Effector memory CD8-positive, alpha-beta T cell (primary cell): ENCODE measurements at places on chromosomes 12 and 14.
A peak's percentile ranks its signal among the peaks of the same experiment; 100 is the strongest.

- H3K36me3 ChIP-seq = no peaks in the 10 kb centered on the region
- H3K4me1 ChIP-seq = no peaks in the 10 kb centered on the region
- no peak for DNase-seq
- no peaks in the 10 kb centered on the region for H3K27me3 ChIP-seq
Measured at GRCh38 chr12:43655586-43655985, 103.0 kb downstream of the PUS7L start.

DNA sequence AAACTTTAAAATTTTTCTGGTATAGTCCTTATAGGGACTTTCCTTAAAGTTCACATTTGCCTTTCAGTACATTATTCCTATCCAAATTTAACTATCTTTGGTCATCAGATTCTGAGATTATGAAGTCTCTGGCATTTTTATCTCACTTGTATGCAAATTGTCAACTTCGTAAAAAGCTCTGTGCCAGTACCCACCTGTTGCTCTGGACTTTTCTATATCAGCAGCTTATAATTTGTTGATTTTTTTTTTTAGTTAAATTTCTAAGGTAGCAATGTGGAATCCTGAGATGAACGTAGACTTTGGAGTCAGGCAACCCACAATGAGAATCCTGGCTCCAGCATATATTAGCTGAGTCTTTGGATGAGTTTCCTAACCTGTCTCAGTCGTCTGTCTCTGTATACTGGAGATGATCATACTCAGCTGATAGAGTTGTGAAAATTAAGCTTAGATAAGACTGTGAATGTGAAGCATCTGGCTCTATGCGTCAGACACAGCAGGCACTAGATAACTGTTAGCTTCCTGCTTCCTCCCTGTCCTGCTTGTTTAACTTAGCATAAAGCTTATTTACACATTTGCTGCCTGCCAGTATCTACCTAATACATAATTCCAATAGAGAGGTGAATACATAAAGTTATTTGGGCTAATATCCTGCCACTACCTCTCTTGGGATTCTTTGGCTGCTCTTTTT is 59.8 kb downstream of the MARK3 start:
- H3K4me1 ChIP-seq = peaks cover 53% of the 10 kb centered on the region
- no peaks in the 10 kb centered on the region for H3K27me3 ChIP-seq
- H3K27ac ChIP-seq = peak overlapping the region; percentile 81
- H3K36me3 ChIP-seq = peaks cover 21% of the 10 kb centered on the region
- no peak overlapping the region for H3K4me3 ChIP-seq
- no peak for DNase-seq

DNA sequence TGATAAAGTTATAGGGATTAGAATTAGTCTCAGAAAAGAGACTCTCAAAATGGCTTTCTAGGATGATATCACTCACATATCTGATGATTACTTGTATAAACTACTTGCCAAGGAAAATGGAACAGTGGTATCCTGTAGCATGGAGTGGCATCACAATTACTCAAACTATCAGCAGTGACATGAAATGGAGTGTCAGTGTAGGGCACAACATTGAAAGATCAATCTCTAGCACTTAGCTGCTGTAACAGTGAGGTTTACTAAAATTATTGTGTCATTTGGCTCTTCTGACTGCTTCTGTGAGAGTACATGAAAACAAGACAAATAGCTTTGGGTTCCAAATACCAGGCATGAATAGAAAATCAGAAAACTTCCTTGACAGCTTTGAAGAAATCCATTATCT is 6.7 kb upstream of the MAP4K5 start:
- DNase-seq = no peak
- H3K27ac ChIP-seq = no peak overlapping the region
- no peaks in the 10 kb centered on the region for H3K27me3 ChIP-seq
- H3K36me3 ChIP-seq = no peaks in the 10 kb centered on the region
- no peak overlapping the region for H3K4me3 ChIP-seq

DNA sequence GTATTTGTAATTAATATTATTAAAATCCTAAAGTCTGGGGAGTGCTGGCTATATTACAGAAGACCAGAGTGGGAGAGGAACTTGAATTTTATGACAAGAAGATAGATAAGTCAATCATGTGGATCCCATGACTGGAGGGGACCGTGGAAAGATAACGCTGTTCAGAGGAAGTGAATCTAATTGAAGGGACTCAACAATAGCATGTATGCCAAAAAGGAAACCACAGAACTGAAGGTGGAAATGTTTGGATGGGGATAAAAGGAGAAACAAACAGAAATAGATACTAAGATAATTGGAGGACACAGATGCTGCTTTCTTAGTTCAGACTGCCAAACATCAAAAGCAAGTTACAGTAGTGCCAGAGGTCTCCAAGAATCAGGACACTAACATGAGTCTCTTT is 21.1 kb downstream of the OR6J1 start:
- H3K4me1 ChIP-seq = no peaks in the 10 kb centered on the region
- peaks cover 8% of the 10 kb centered on the region for H3K27me3 ChIP-seq
- no peaks in the 10 kb centered on the region for H3K36me3 ChIP-seq
- no peak for DNase-seq

- H3K4me3 ChIP-seq = no peak overlapping the region
- no peaks in the 10 kb centered on the region for H3K36me3 ChIP-seq
- no peak overlapping the region for H3K27ac ChIP-seq
- H3K27me3 ChIP-seq = no peaks in the 10 kb centered on the region
- no peak for DNase-seq
Measured at GRCh38 chr14:37369425-37369824, 171.7 kb downstream of the MIPOL1 start.

DNA sequence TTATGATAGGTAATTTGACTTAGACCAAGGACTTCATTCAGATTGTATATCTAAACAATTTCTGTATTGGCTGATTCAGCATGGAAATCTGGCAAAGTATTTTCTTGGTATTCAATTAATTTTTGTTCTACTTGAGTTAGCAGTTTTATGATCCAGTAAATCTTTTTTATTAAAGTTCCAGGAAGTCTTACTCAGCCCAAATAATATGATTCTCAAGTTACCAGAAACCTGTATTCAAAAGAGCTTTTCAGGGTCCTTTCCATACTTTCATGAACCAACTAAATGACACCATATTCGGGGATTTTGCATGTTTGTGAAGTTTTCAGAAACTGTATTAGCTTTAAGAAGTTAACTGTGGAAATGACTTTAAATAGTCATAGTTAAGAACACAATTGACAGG is 662.6 kb downstream of the LRFN5 start:
- DNase-seq = no peak
- no peak overlapping the region for H3K4me3 ChIP-seq

- H3K36me3 ChIP-seq = peaks cover 17% of the 10 kb centered on the region
- DNase-seq = peak; percentile 16
- peaks cover 30% of the 10 kb centered on the region for H3K4me1 ChIP-seq
- H3K27ac ChIP-seq = peak overlapping the region; percentile 97
- peak overlapping the region; percentile 84 for H3K4me3 ChIP-seq
- H3K27me3 ChIP-seq = no peaks in the 10 kb centered on the region
Measured at GRCh38 chr14:89429199-89430181, 12.5 kb upstream of the FOXN3 start.

- no peak overlapping the region for H3K27ac ChIP-seq
- H3K4me3 ChIP-seq = no peak overlapping the region
- H3K27me3 ChIP-seq = no peaks in the 10 kb centered on the region
Measured at GRCh38 chr14:50403419-50403818, 6.7 kb upstream of the CDKL1 start.

- DNase-seq = no peak
- H3K27ac ChIP-seq = peak overlapping the region; percentile 95
- peaks cover 87% of the 10 kb centered on the region for H3K36me3 ChIP-seq
- H3K4me3 ChIP-seq = peak overlapping the region; percentile 92
- no peaks in the 10 kb centered on the region for H3K27me3 ChIP-seq
- H3K4me1 ChIP-seq = peaks cover 71% of the 10 kb centered on the region
Measured at GRCh38 chr14:61470261-61470960, 149.0 kb downstream of the PRKCH start.

DNA sequence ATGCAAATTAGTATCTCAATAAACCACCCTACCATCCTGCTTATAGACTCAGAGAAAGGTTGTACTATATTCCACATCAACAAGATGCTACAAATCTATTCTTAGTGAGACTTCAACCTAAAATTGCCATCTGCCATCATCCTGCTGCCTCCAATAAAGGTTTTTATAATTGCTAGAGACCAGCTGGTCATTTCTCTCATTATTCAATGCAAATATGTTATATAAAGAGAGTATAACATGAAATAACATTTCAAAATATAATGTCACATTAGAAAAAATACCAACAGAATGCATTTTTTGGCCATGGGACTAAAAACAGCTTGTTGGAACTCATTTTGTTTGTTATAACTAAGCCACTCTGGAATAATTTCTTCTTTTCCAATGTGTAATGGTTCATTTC is 247.3 kb downstream of the LRIG3 start:
- H3K4me3 ChIP-seq = no peak overlapping the region
- H3K4me1 ChIP-seq = no peaks in the 10 kb centered on the region
- H3K27me3 ChIP-seq = no peaks in the 10 kb centered on the region
- H3K36me3 ChIP-seq = no peaks in the 10 kb centered on the region
- DNase-seq = no peak

- DNase-seq = no peak
- H3K27ac ChIP-seq = peak overlapping the region; percentile 10
- no peak overlapping the region for H3K4me3 ChIP-seq
- H3K4me1 ChIP-seq = peaks cover 17% of the 10 kb centered on the region
Measured at GRCh38 chr14:105201925-105202513, 20.9 kb upstream of the NUDT14 start.

DNA sequence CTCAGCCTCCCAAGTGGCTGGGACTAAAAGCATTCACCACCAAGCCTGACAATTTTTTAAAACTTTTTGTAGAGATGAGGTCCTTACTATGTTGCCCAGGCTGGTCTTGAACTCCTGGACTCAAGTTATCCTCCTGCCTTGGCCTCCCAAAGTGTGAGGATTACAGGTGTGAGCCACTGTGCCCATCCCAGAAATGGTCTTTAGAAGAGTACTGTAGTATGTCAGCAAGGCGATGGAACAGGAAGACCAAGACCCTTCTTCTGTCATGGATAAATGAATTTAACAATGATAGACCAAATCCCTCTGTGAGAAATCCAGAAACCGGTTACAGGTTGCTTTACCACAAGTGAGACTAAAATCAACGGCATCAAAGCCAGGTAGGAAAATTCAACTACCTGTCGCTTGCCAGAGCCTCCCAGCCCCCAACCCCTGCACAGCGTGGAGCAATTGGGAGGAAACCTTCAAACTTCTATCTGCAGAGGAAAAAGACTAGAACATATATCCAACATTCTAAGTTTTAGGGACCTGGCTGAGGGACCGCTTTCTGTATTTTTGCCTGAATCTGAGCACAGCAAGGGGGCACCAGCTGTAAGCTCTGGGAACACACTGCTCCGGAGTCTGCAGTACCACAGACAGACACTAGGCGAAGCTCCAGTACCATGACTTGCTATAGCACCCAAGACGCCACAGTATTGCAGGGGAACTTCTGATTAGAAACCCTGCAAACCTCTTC is 51.3 kb downstream of the CPSF6 start:
- H3K27ac ChIP-seq = no peak overlapping the region
- no peaks in the 10 kb centered on the region for H3K36me3 ChIP-seq

GRCh38 chr12:115946867-115947695 is 330.4 kb downstream of the MED13L start:
- no peaks in the 10 kb centered on the region for H3K4me1 ChIP-seq
- no peak overlapping the region for H3K4me3 ChIP-seq
- H3K27me3 ChIP-seq = peaks cover 10% of the 10 kb centered on the region
- DNase-seq = no peak
- H3K27ac ChIP-seq = no peak overlapping the region
- peaks cover 22% of the 10 kb centered on the region for H3K36me3 ChIP-seq

GRCh38 chr12:57539-57938 is 9.0 kb upstream of the IQSEC3 start:
- H3K27me3 ChIP-seq = peaks cover 88% of the 10 kb centered on the region
- H3K4me1 ChIP-seq = no peaks in the 10 kb centered on the region
- H3K36me3 ChIP-seq = no peaks in the 10 kb centered on the region
- no peak overlapping the region for H3K4me3 ChIP-seq

- no peak overlapping the region for H3K4me3 ChIP-seq
- no peak for DNase-seq
- H3K4me1 ChIP-seq = no peaks in the 10 kb centered on the region
- no peaks in the 10 kb centered on the region for H3K36me3 ChIP-seq
- H3K27ac ChIP-seq = no peak overlapping the region
- peaks cover 25% of the 10 kb centered on the region for H3K27me3 ChIP-seq
Measured at GRCh38 chr12:41184864-41185263, 3.3 kb upstream of the PDZRN4 start.

- H3K4me3 ChIP-seq = no peak overlapping the region
- no peak for DNase-seq
- no peak overlapping the region for H3K27ac ChIP-seq
Measured at GRCh38 chr12:102096855-102097254, 23.1 kb downstream of the NUP37 start.

DNA sequence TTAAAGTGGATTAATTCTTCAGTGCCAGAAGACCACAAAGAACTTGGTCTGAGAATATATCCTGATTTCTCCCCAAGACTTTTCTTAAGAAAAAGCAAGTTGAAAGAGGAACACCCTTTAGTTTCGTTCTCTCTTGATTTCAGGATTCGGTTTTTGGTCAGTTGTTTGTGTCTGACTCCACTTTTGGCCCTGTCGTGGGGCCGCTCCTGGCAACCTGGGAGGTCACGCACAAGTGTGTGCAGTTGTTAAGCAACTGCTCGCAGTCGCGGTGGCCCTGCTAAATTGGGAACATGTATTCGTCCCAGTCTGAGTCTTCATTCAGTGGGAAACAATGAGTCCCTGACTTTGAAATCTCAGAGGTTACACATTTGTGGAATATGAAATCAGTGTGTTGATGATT is 68.7 kb downstream of the RGS6 start:
- DNase-seq = no peak
- H3K27me3 ChIP-seq = peaks cover 7% of the 10 kb centered on the region
- H3K27ac ChIP-seq = no peak overlapping the region

- no peak overlapping the region for H3K27ac ChIP-seq
- no peaks in the 10 kb centered on the region for H3K4me1 ChIP-seq
- no peak for DNase-seq
- no peak overlapping the region for H3K4me3 ChIP-seq
Measured at GRCh38 chr14:101371799-101372793, 189.2 kb upstream of the DIO3 start.

- no peaks in the 10 kb centered on the region for H3K27me3 ChIP-seq
- no peak overlapping the region for H3K27ac ChIP-seq
- H3K36me3 ChIP-seq = no peaks in the 10 kb centered on the region
Measured at GRCh38 chr12:78726854-78727253, 137.7 kb upstream of the SYT1 start.

DNA sequence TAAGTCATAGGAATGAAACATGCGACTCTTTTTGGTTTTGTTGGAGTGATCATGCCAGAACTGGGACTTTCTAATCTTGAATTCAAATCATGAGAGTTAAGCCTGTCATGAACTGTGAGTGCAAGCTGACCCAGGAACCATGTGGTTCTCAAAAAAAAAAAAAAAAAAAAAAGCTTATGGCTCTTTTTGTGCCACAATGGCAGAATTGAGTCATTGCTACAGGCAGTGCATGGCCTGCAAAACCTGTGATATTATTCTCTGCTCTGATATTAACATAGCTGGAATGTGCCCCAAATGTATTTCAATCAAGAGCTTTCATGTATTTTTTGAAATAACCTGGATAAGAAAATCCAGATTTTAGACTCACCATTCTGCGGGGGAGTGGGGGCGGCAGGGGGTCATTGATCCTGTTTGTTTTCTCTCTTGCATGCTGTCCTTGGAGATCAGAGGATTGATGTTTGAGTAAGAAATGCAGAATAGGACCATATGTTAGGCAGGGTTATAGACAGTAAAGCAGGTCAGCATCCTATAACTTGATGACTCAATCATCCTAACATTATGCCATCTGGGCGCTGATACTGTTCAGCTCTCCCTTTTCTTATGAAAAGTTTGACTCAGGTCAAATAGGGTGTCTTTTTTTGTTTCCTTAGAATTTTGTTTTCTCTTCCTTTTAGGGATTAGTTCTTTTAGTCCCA is 797.4 kb downstream of the DIO2 start:
- no peak for DNase-seq
- no peak overlapping the region for H3K27ac ChIP-seq
- no peak overlapping the region for H3K4me3 ChIP-seq
